HAP-1 (cell line): ENCODE measurements at places on chromosomes 7 and 10.
A peak's percentile ranks its signal among the peaks of the same experiment; 100 is the strongest.

DNA sequence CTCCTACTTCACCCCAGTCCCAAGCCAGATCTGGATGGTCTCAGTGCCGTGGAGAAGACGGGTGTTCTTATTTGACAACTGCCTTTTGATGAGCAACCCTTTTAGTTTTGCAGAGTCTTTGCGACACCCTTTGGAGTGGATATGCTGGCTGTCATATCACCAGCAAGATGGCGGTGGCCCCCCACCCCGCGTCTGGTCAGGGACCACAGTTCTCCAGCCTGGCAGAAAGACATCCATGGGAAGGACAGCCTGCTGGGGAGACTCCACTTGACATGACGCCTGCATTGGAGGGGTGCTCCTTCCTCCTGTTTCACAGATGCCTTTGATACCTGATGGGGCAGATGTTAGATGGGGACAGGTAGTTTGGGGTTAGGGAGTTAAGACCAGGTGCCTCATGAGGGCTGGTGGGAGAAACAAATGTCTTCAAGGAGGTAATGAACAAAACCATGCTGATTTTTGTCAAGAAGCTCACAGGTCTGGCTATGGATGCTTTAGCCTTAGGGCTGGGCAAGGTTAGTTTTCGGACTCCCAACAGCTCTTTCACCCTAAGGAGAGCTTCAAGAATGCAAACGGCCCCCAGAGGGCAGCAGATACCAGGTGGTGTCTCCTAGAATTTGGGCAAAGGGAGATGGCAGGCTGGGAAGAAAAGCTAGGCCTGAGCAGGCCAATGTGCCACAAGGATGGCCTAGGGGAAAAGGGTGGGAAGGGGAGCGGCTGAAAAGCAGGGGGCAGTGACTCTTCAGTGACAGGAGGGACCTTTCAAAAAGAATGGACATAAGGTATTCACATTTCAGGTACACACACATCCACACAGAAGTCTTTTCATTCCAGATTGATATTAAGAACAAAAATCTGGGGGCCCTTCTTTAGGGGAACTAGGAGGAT lies 95.2 kb downstream of the CLEC2L start:
- peak; percentile 67 for DNase-seq

DNA sequence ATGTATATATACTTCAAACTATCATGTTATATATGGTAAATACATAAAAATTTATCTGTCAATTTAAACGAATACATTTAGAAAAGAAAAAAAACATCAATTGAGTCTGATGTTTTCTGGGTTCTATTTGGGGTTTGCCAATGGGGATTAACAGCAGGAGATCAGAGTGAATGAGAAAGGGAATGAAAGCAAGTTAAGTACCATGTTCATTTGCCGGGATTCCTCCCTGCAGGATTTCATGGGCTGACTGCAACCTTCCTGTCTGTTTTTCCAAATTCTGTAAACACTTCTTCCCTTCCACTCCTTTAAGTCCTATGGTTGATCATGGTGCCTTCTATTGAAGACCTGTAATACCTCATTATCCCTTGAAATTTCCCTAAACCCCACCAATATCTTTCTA lies 33.9 kb upstream of the SEMA3A start:
- DNase-seq, result no peak

DNA sequence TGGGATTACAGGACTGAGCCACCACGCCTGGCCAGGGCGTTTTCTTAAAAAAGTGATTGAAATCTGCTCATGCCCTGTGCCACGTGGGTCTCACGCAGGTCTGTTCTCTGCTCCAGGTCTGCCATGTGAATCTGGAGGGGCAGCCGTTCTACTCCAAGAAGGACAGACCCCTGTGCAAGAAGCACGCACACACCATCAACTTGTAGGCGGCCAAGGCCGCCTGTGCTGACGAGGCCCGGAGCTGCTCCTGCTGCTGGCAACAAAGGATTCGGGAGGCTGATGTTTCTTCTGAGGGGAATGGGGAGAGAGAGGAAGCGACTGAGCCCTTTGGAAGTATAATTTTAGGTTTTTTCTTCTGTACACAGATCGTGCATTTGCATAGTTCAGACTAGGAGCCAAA lies 23.6 kb upstream of the BMPR1A start:
- no peak for DNase-seq

GRCh38 chr10:1171586-1171985 lies 115.4 kb downstream of the WDR37 start:
- no peak for DNase-seq

DNA sequence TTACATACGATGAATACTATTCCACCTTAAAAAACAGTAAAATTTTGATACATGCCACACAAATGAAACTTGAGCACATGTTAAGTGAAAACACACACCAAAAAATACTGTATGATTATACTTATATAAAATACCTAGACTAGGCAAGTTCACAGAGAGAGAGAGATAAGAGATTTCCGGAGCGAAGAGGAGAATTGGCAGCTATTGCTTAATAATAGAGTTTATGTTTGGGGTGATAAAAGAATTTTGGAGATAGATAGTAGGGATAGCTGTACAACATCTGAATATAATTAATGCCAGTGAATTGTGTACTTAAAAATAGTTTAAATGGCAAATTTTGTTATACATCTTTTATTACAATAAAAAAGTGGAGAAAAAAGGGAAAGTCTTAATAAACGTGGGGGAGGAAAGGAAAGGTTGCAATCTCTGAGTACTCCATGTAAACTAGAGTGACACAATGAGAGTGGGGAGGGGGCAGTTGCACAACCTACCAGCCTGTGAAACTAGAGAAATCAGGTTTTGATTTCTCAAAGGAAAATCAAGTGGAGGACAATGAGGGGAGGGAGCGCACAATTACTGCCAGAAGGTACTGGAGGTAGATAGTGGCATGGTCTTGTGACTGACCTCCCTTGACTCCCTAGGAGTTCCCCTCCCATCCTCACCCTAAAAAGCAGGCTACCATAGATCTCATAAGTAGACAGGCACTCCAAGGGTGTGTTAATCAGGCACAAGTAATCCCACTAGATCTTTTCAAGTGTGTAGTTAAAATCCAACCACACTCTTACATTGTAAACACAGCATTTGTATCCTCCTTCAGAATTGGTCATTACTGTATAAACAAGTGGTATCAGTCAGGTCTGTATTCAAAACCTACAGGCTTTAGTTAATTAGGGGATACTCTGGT lies 31.6 kb upstream of the ANK3 start:
- DNase-seq, result no peak

DNA sequence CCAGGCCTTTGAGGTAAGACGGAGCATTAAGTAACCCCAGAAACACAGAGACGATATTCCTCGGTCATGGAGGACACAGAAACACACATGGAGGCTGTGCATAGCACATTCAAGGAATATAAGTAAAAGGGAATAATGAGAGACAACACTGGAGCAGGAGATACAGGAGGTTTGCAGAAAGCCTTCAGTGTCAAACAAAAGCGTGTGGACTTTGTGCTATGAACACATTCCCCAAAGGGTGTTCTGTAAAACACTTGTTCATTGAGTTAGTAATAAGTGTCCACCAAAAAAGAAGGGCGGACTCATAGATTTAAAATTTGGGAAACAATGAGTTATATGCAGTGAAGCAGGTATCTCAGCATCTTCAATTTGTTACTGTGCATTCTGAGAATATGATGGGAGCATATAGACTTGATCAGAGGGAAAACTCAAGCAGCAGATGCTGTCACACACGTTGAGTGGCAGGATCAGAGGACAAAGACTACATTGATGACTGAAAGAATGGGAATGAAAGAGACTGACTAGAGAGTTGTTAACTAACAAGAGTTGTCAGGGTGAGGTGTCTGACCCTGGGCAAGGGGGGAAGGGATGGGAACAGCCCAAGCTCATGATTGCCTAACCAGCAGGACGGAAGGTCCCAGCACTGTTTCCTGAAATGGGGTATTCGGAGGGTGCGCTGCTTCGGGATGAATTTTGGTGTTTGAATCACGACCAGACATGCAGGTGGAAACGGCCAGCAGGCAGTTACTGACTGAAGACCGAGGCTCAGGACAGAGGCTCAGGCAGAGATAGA lies 85.2 kb upstream of the VIPR2 start:
- DNase-seq, result no peak

GRCh38 chr10:11830836-11831519 lies 7.8 kb downstream of the PROSER2 start:
- no peak for DNase-seq

- DNase-seq, result no peak
Observed at GRCh38 chr10:126580873-126581647, 89.4 kb downstream of the C10orf90 start.
